ENCODE measurements at places on chromosomes 11 and 22. TPM values are rescaled to one million over a fixed set of nuclear protein-coding genes. Genes with fewer than 3 reads are reported as not detected.

The TRIM49 gene
- not detected for total RNA-seq

The LDHAL6A gene
- total RNA-seq, result 0.20 TPM

The GTSE1 gene
- 6.8 TPM for total RNA-seq

The HSD17B12 gene
- 88.1 TPM for total RNA-seq

The NEFH gene
- 109 TPM for total RNA-seq

The TMEM151A gene
- total RNA-seq, result 18.2 TPM

The TSPAN18 gene
- total RNA-seq, result 49.1 TPM

The MS4A14 gene
- 0.55 TPM for total RNA-seq

The IGSF9B gene
- total RNA-seq, result 36.0 TPM

The OR52E2 gene
- not detected for total RNA-seq

The PGA4 gene
- 0.99 TPM for total RNA-seq

The ZBTB16 gene
- total RNA-seq, result 12.7 TPM

The GRM5 gene
- 19.7 TPM for total RNA-seq

The ANGPTL5 gene
- 4.7 TPM for total RNA-seq

The INSC gene
- 13.9 TPM for total RNA-seq

The EIF4G2 gene
- 1,040 TPM for total RNA-seq

The LRP4 gene
- 28.5 TPM for total RNA-seq

The TBX1 gene
- not detected for total RNA-seq

The LRP5 gene
- total RNA-seq, result 22.6 TPM

The RAC2 gene
- total RNA-seq, result 4.8 TPM

The MPPED2 gene
- total RNA-seq, result 70.9 TPM

The ATL3 gene
- total RNA-seq, result 74.7 TPM

The KRTAP5-1 gene
- total RNA-seq, result not detected

Data from spinal cord (tissue), 10 donors.